Stimulated activated naive CD8-positive, alpha-beta T cell treated with anti-CD3 and anti-CD28 coated beads, Interleukin-15, Interleukin-2, amounts not matched to agents 100 U/mL and 50 U/mL, for 24 hours (primary cell): ENCODE measurements at places on chromosomes 1 and 21.
A peak's percentile ranks its signal among the peaks of the same experiment; 100 is the strongest.

DNA sequence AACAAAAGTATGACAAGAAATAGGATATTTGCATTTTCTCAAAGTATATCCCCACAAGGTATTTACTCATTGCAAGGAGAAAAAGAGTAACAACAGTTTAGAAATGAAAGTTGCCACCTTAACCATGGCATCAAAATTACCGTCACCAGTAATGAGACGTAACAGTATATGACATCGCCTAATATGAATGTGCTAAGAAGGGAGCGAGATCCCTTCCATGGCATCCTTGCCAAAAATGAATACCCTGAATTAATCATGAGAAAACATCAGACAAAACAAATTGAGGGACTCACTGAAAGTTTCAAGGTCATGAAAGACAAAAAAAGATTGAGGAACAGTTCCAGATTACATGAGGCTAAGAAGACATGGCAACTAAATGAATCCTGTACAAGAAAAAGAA lies 78.9 kb upstream of the MROH9 start:
- DNase-seq, result no peak

DNA sequence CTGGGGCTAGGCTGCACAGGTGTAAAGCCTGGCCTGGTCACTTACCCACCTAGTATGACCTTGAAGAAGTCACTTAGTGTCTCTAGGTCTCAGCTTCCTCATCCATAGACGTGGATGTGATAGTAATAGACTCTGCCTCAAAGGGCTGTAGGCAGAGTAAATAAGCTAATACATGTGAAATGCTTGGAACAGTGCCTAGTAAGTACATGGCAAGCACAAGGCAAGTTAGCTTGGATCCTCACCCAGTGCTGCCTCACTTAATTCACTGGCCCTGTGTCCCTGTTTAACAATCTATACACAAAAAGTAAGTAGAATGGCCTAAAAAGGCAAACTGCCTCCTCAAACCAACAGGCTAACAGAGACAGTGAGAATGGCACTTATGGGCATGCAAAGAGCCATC lies 167.8 kb downstream of the PIGK start:
- DNase-seq, result no peak

DNA sequence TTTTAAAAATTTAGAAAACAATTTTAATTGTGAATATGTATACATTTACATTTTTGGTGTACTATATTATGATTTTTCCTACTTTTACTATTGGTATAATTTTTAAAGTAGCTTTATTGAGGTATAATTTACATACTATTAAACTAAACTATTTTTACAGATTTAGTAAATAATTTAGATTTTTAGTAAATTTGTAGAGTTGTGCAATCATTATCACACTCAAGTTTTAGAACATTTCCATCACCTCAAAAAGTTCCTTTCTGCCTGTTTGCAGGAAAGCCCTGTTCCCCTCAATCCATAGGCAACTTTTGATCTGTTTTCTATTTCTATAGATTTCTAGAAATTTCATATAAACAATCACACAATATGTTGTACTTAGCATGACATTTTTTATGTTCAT lies 8.2 kb downstream of the PHTF1 start:
- no peak for DNase-seq

GRCh38 chr1:87151500-87152421 lies 176.9 kb upstream of the LMO4 start:
- DNase-seq, result peak; percentile 75

- no peak for DNase-seq
Measured at GRCh38 chr1:236214761-236215160, 67.0 kb downstream of the ERO1B start.

DNA sequence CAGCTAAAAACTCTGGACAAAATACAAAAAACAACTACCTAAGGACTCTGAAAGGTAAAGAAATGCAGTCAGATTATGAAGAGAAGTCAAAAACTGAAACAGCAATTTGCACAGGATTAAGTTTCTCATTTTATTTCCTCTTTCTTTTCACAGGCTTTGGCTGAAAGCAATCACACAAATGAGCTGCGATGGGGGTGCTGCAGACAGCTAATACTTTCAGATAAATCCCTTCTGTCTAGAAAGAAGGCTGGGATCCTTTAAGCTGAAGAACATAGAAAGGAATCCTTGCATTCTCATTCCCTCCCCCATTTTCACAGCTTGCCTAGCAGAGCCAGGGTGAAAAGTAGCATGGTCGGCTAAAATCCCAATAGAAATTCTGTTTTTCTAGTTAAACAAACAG lies 32.0 kb upstream of the PRDX6 start:
- no peak for DNase-seq

- DNase-seq, result no peak
Measured at GRCh38 chr21:28821276-28822122, 171.2 kb downstream of the LTN1 start.

DNA sequence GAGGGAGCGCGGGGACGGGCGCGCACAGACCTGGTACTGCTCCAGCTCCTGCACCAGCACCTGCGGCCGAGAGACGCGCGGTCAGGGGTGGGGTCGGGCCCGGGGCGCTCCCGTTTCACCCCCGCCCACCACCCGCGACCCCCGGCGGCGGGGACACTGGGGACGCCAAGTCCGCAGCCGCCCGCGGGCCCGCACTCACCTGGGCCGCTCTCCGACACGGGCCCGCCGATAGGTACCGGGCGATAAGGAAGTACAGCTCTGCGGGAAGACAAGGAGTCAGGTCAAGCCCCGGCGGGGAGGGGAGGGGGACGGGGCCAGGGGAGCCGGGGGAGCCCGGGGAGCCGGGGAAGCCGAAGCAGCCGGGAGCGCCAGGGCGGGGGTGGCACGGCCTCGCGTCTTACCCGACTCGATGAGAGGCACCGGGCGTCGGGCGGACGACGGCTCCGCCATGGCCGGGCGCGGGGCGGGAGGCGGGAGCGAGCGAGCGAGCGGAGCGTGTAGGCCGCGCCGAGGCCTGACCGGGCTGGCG lies 326 bp downstream of the BRWD1 start:
- DNase-seq, result peak; percentile 41

- no peak for DNase-seq
Measured at GRCh38 chr1:198523182-198523950, 17.1 kb downstream of the ATP6V1G3 start.

- no peak for DNase-seq
Measured at GRCh38 chr1:78289603-78290002, 201.2 kb upstream of the PTGFR start.

- DNase-seq, result no peak
Measured at GRCh38 chr1:53111073-53111556, 31.3 kb downstream of the SLC1A7 start.

DNA sequence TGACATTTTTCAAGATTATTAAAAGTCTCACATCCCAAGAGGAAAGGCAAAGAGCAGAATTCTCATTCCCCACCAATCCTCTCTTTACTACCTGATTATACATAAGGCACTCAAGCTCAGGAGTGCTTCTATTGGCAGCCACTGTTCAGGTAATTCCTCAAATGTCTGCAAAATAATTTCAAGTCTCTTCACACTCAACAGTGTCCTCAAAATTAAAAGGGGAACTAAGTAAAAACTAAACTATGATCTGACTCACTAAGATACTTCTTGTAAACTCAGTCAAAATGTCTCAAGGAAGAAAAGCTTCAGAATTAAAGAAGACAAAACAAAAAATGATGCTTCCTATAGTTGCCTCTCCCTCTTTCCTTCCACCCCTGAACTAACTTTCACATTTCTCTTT lies 135.6 kb downstream of the GPATCH2 start:
- DNase-seq, result no peak

DNA sequence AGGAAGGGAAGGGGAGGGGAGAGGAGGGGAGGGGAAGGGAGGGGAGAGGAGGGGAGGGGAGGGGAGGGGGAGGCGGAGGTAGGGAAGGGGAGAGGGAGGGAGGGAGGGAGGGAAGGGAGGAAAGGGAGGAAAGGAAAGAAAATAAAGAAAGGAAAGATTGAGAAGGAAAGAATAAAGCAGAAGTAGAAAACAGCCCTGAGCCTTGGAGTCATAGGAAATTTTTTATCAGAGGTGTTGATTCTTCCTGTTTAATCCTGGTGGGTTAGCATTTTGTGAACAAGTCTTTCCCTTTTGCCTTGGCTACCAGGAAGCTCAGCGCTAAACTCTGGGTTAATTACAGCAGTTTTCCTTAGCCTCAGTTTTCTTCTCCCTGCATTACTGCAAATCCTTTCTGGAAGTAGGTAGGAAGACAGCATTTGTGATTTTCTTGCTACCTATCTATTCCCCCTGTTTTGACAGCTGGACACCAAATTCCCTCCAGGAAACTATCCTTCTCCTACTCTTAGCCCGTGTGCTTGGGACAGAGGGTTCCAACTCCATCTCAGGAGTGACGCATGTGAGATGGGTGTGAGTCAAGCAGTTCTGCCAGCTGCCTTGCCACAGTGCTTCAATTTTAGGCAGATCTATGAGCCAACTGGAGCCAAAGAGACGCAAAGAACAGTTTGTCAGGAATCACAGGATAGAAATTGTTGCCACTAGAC lies 26.9 kb downstream of the TOMM20 start:
- no peak for DNase-seq
